ENCODE measurements at places on chromosomes 3 and 15.

- no peak for DNase-seq
These were observed 21.9 kb downstream of the PTH1R start for GRCh38 chr3:46899151-46900006.

DNA sequence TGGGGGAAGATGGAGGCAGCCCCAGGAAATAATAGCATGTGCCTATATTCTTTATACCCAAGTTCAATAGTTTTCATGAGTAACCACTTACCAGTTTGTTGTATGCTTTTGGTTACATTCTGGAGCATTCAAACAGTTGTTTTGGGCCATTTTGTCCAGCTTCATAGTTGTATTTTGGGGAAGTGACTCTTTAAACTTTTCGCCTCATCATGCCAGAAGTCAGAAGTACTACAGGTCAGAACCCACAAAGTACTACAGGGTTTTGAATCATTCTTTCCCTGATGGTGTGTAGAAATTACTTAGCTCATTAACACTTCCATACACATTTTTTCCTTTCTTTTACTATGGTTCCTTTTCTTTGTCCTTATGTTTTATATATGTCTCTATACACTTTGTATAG lies 210.6 kb downstream of the ARPP21 start:
- no peak for DNase-seq

- DNase-seq = no peak
These were observed 1.9 kb downstream of the FGF7 start for GRCh38 chr15:49424954-49425353.

DNA sequence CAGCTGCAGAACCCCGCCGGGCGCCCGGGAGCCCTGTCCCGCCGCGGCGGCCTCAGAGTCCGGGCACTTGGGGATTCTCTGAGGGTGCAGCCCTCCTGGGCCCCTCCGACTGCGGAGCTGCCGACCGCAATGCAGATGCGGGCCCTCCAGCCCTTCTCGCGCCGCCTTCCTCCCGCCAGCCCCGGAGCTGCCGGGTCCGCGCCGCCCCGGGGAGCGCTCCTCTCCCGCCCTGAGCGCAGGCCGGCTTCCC lies 320 bp upstream of the ACAN start:
- peak; percentile 61 for DNase-seq

GRCh38 chr3:188950832-188951489 lies 220.8 kb upstream of the TPRG1 start:
- no peak for DNase-seq

GRCh38 chr3:181265750-181266333 lies 276.3 kb upstream of the DNAJC19 start:
- DNase-seq = no peak

DNA sequence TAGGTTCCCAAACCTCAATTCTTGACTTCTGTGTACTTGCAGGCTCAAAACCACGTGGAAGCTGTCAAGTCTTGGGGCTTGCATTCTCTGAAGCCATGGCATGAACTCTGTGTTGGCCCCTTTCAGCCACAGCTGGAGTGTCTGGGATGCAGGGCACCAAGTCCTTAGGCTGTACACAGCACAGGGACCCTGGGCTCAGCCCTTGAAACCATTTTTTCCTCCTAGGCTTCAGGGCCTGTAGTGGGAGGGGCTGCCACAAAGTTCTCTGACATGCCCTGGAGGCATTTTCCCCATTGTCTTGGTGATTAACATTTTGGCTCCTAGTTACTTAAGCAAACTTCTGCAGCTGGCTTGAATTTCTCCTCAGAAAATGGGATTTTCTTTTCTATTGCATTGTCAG lies 135.4 kb downstream of the ATG7 start:
- no peak for DNase-seq

DNA sequence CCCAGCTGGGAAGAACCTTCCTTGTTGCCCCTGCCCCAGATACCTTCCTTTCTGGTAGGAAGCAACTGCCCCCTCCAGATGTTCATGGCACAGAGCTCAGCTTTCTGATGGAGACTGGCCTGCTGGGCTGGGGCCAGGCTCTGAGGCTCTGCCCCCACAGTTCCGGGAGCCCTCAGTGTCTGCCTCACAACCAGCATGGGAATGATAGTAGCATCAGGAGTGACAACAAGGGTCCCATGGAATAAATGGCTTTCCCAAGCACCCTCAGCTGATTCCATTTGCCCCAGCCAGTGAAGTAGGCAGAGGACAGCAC lies 65.6 kb upstream of the IQSEC1 start:
- DNase-seq = no peak

DNA sequence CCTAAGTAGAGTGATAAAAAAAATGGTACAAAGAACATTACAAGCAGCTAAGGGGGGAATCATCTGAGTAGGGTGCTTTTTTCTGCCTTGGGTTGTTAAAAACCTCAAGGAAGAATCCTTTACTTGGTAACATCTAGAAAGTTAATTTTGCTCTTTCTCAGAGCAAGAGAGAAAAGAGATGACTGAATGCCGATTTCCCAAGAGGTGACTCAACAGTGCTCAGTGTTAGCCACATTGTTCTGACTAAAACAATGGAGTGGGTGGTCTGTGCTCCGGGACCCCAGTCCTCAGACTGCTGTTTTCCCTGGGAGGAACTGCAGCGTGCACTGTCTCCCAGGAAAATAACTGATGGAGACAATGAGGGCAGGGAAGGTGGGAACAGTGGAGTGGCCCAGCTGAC lies 41.1 kb upstream of the RASGRP1 start:
- DNase-seq = no peak

DNA sequence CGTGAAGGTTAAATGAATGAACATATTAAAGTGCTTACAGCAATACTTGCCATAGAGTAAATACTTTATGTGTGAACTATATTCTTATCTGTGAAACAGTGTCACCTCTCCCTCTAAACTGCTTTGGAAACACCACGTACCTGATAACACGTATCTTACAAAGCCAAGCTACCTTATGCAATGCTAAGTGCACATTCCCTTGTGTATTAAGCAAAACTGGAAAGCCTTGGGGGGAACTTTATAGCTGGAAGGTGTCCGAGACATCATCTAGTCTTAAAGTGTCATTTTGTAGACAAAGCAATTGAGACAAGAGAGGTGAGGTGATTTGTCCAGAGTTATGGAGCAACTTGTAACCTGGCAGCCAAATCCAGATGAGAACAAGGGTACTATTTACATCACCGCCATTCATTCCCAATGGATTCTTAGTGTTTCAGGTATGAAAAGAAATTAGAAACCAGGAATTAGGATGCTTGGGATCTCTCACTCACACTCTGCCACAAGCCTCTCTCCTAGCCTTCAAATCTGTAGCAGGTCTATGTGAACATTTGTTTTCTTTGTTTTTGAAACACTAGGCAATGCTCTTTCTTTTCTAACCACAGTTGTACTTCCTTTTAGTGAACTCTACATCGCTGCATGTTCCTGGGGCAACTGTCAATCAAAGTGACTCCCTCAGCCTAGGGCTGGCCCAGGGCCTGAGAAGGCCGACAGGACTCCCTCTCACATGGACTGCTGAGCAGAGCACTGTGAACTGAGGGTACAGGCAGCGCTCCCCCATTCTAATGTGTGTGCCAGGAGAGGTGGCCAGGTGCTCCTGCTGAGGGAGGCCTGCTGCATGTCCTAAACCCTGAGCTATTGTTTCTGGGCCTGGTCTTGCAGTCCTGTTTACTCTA lies 13.9 kb upstream of the MGLL start:
- DNase-seq = no peak

GRCh38 chr15:70699890-70700289 lies 63.5 kb downstream of the UACA start:
- no peak for DNase-seq

- peak; percentile 49 for DNase-seq
These were observed 32.8 kb downstream of the PLSCR1 start for GRCh38 chr3:146511402-146512134.

- DNase-seq = no peak
These were observed 30.1 kb downstream of the SPSB4 start for GRCh38 chr3:141081141-141081795.

DNA sequence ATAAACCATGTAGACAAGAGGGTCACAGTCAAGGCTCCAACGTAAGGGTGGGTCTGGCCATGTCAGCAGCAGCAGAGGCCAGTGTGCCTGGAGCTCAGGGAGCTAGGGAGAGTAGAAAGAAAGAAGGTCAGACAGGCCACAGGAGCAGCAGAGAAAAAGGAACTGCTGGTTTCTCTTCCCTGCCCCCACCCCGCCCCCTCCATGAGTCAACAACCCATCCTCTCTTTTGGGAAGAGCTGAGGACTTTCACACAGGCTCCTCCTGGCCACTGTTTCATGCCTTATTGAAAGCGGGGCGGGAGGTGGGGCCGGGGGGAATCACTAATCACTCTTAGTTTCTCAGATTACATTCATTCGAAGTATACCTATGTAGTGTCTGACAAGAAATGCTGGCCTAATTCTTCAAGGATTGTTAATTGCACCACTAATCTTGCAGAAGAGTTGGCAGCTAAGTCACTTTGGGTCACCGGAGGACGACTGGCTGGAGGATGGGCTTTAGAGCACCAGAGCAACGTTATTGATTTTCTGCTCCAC lies 9.1 kb upstream of the SCG3 start:
- no peak for DNase-seq

DNA sequence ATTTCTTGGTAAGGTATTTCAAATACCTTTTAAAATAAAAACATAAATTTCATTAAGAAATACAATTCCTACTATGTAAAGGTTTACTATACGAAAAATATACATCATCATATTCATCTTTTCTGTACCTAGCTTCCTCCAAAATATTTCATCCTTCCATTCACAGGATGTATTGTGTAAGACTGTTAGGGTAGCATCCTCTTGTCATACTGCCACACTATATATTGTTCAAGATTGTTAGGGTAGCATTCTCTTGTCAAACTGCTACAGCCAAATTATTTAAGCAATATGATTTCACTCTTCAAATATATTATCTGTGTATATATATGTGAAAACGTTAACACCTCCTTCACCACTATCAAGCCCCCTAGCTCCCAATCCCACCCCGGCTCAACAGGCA lies 3.5 kb downstream of the RPL22L1 start:
- no peak for DNase-seq

DNA sequence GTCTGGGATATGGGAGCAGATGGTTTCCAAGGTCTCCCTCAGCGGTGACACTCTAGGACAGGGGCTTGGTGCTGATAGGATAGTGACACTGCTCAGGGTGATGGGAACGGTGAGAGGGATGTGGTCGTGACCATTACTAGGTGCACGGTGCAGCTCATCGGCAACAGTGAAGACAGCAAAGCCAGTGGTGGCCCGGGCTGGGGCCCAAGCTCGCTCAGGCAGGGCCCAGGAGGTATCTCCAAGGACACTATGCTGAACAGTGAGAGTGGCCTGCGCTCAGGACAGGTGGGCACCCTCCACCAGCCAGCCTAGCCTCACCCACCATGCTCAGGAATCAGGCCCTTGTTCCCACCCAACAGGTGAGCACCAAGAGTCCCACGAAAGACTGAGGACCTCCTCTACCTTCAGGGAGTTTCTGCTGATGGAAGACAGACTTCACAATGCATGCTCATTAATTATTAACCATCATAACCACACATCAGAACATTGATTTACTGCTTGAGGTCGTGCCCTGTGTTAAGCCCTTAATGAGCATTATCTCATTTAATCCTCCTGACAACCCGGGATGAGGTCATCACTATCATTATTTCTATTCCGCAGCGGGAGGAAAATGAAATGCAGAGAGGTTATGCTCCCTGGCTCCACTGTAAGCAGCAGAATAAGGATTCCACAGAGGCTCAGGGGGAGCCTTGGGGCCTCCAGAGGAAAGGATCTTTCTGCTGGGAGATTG lies 269.4 kb downstream of the UACA start:
- no peak for DNase-seq

- DNase-seq = no peak
These were observed 116.6 kb downstream of the DNAJB8 start for GRCh38 chr3:128349963-128350599.

DNA sequence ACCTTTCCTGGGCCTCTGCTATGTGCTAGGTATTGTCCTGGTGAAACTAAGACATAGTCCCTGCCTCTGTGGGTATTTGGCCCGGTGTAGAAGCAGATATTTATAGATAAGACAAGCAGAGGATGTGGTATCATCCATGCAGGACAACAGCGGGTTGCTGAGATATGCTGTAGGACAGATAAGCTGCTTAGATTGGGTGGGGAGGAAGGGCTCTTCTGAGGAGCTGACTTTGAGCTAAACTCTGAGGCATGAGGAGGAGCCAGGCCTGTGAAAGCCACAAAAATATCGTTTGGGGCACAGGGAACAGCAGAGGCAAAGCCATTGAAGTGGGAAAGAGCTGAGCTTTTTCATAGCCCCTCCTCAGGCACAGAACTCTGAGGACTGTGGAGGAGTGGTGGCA lies 492.5 kb upstream of the CFAP20DC start:
- no peak for DNase-seq

GRCh38 chr3:81080608-81081007 lies 680.8 kb downstream of the GBE1 start:
- no peak for DNase-seq

- no peak for DNase-seq
These were observed 261.4 kb upstream of the C2CD4B start for GRCh38 chr15:62426387-62426956.

DNA sequence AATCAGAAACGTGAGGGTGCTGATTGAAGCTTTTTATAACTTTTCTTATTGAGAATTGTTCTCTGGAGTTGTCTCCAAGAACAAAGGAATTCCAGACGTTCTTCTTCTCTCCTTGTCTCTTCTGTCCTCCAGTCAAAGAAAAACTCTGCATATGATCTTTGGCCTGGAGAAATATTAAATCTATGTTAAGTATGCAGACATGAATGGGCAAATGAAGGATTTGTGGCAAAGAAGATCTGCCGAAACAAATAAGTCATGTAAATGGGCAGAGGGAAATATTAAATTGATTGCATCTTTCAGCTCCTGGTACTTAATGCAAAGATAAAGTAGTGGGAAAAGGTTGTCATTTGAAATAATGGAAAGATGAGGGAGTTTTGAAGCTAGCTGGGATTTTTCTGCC lies 74.9 kb downstream of the IGF1R start:
- DNase-seq = no peak

GRCh38 chr3:188299068-188299467 lies 145.1 kb downstream of the LPP start:
- no peak for DNase-seq

DNA sequence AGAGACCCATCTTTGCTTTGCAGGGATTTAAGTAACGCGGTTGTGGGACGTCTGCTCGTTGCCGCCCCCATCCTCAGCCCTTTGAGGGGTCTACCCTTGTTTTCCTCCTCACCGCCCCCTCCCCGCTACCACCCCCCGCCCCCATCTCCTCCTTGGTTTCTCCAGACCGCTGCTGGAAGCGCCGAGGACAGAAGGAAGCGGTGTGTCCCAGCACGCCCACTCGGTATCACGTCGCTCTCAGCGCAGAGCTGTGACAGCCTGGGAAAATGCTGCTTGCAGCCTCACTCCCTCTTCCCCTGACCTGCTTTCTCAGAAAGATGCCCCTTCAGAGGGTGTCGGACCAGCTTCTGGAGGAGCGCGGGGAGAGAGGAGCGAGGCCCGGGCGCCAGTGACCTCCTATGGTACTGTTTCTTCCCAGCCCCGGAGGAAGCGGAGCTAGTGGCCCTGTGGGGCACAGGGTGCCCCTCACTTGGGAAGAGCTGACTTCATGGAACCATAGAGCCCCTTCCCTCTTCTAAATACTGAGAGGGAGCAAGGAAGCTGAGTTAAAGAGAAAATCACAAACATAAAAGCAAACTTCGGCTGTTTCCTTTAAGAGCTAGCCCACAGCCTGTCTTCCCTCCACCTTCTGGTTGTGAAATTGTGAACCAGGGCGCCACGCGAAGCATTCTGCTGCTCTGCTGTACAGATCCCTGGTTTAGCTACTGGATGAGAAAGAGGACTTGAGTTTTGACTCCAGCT lies 698 bp downstream of the IL1RAP start:
- DNase-seq = peak; percentile 73

GRCh38 chr15:73333001-73333400 lies 35.8 kb downstream of the HCN4 start:
- DNase-seq = no peak

- no peak for DNase-seq
These were observed 67.6 kb downstream of the ABTB1 start for GRCh38 chr3:127740136-127740915.

Measured in right kidney (tissue), 9 donors.